ENCODE measurements at places on chromosomes 1 and 21.

DNA sequence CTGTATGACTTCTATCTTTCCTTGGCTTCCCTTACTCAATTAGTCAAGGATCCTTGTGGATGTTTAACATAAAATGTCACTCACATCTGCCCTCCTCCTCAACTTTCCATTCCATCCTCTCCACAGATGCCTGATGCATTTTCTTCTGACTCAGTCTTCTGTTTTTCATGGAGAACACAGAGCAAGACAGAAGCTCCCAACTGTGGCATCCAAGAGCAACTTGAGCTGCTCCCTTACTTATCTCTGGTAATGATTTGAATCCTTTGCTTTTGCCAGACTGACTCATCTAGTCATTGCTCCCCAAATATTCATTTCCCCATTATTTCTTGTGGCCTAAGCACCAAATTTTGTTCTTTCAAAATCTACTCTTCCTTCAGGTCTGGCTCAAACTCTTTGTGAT, 120.6 kb downstream of the LYPLAL1 start:
- DNase-seq = no peak

DNA sequence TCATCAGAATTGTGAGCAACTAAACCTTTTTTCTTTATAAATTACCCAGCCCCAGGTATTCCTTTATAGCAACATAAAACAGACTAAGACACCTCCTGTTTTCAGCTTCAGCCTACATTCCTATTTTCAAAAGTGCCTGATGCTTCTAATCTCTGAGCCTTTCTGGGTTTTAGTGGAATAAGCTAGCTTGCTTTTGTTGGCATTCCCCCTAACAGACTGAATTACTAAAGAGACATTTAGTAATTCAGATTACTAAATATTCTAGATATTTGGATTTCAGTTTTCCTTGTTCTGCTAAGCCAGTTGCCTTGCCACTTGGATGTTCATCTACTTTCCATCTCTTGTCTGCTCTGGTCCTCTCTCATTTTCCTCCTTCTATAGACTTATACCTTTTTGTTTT, 10.5 kb upstream of the GNG12 start:
- no peak for DNase-seq

DNA sequence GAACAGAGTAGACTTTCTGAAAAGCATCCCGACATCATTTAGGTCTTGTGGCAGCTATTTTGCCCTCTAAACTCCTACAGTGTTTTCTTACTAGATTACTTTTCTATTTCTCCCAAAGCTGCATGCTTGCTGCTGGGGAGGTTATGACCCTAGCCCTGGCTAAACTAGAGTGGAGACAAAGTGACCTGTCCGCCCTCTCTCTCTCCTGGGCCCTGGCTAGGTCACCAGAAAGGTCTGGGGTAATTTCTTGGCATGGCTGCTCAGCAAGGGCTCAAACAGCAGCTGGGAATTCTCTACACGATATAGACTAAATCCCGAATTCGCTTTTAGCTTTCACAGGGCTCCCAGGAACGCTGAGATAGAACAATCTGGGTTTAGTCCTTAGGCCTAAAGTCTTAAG, 84.5 kb upstream of the KCNE2 start:
- DNase-seq = no peak

DNA sequence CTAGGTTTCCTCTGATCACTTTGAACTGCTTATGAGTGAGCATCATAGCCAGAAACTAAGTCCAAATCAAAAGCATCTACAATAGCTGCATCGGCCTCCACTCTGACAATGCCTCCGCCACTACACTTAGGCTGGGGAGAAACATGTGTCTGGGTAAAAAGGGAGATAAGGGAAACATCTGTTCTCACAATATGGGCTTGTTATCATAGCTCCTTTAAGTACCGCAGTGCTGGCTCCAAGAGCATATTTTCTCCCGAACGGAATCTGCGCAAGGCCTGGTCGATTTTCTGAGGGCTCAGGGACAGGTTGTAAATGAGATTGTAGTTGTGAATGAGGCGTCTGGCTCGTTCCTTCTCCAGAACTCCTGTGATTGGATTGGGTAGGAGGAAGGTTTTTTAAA, 63.9 kb upstream of the CYP2J2 start:
- DNase-seq = peak; percentile 23

DNA sequence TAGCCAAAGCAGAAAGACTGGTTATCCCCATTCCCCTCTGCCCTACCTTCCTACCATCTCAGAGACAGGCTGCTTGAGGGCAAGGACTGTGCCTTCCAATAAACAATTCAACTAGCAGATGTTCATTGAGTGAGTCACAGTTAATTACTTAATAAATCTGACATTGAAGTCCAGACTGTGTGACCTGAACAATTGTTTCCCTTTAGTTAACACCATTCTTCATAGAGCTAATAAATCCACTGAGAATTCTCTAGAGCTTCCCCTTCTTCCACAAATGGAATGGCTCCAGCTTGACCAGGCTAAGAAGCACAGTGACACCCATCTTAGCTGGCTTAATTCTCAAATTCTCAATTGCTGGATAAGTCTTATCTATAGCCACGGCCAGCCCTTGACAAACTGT, 61.9 kb upstream of the GJA5 start:
- DNase-seq = no peak

- no peak for DNase-seq
These were observed 178.9 kb upstream of the GALNT2 start for GRCh38 chr1:229888157-229888556.

DNA sequence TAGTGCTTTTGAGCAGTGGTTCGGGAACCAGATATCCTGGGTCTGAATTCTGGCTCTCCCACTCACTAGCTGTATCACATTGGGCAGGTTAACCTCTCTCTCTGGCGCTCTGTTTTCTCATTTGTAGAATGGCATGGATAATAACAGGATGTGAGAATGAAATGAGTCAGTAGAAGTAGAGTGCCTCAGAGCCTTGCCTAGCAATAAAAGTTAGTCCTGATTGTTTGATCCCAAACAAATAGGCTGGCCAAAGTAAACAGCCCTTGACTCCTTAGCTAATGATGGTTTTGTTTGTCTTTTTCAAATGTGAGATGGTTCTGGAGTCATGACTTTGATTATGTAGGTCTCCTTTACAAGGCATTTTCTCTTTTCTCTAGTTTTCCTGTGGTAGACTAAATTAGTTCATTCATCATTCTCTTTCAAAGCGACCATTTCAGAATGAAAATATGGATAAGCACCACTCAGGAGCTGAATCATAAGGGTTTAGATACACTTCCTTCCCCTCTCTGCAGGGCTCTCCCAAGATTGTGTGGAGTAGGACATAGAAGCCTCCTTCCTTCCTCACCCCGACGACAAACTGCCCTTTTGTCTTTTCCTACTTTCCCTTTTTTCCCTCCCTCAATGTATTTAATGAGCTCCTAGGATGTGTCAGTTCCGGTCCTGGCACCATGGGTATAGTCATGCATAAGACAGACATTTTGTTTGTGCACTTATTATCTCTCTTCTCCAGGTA, 23.1 kb downstream of the KIAA0040 start:
- DNase-seq = no peak

DNA sequence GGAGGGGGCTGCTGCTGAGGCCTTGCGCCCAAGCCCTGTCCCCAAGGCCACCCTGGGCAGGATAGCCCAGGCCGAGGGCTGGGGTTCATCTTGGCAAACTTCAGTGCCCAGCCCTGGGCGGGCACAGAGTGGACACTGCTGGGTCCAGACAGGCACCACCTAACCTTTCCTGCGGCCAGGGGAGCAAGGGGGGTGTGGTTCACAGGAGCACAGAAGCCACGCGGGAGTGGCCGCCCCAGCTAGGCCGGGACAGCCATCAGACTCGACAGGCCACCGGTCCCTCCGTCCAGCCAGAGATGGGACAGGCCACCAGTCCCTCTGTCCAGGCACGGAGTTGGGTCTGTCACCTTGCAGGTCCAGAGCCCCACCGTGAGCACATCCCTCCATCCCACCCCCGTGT, 28.9 kb downstream of the ARHGEF16 start:
- DNase-seq = no peak

DNA sequence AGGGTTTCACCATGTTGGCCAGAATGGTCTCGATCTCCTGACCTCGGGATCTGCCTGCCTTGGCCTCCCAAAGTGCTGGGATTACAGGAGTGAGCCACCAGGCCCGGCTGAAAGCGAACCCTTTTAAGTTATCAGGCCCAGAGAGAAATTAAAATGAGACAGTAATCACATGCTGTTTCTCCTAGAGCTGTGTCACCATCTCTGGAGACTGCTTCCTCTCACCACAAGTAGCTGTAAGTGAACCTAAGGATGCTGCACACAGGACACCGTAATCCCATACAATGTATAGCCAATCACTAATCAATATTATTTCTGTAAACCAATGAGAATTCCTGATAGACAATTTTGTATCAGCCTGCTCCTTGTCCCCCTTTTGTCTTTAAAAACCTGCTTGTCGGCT, 5.7 kb upstream of the CSTB start:
- DNase-seq = no peak

DNA sequence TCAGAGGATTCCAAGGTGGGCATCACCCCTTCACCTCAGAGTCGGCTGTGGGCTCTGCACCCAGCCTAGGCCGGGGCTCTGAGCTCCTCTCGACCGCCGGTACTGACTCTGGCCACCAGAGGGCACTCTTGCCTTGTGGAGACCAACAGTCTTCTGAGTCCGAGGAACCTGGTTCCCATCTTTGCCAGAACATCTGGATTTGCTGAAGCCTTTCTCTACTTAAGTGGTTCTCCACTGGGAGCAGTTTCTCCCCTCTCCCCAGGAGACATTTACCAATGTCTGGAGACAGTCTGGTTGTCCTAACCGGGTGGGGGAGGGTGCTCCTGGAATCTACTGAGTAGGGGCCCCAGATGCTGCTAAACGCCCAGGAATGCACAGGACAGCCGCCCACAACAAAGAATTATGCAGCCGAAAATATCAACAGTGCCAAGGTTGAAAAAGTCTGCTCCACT, 9.4 kb downstream of the ETV3L start:
- DNase-seq = peak; percentile 81

GRCh38 chr1:8362701-8363101, 44.8 kb downstream of the SLC45A1 start:
- no peak for DNase-seq

- DNase-seq = no peak
These were observed 29.0 kb downstream of the MRPL39 start for GRCh38 chr21:25578056-25578961.

- no peak for DNase-seq
These were observed 35.6 kb upstream of the ADGRL4 start for GRCh38 chr1:79042117-79042516.

DNA sequence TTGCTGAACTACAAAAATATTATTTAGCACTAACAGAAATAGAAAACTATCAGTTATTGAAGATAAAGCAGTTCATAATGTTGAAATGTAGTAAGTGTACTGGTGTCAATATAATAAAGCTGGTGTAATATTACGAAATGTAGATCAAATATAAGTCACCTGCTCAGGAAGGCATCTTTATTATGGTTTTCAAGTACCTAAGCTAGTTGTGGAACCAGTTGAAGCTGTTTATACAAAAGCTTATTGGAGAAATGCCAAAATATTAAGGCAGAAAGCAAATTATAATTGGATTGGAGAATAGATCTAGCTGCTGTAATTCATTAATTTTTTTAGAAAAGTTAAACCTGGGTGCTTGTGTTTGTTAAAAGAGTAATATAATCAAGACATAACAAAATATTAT, 6.2 kb upstream of the MARK1 start:
- DNase-seq = no peak

DNA sequence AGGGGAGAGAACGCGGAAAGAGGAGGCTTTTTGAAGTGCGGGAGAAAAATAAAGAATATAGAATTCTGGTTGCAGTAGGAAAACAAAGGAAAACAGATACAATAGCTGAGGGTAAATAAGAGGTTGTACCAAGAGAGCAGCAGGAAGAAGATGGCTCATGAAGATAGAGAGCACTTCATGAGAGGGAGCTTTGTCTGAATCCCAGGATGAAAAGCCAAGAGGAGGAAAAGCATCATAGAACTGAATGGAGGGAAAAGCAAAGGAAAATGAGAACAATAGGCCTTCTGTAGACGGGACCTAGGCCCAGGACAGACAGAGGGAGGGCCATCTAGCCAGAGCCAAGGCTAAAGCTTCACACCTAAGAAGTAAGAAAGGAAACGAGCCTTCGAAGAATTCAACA, 49.5 kb downstream of the ATP6V1G3 start:
- DNase-seq = no peak

DNA sequence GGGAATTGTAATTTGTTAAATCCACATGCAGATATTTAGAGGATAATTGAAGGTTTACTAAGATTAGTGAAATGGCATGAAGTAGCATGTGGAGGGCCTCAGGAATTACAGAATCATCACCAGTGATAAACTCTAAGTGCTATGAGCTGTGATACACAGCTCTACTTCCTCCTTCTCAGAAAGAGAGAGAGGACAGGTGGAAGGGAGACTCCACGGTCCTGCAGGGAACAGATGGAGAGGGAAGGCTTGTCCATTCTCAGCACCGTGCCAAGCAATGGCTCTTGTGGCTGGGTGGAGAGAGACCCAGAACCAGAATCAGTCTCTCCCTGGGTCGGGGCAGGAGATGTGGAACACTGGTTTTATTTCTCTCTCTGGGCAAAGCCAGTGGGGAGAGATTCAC, 27.8 kb upstream of the LYPD8 start:
- DNase-seq = no peak

GRCh38 chr1:33000427-33001026, 35.9 kb upstream of the RNF19B start:
- no peak for DNase-seq

DNA sequence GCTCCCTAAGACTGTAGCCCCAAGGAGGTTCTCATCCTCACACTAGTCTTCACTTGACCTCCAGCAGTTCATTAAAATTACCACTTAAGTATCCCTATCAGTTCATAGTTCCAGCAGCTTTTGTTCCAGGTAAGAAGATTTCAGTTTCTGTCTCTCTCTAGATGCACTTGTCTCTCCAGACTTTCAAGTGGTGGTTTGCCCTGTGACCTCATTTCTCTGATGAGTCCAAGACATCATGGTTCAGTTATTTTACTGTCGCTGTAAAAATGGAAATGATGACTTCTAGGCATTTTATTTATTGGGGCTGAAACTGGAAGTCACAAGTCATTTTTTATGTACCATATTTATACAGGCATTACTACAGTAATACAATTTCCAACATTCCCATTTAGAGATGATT, 17.9 kb upstream of the RGS18 start:
- DNase-seq = no peak

GRCh38 chr1:173122958-173123852, 72.5 kb upstream of the TNFSF18 start:
- DNase-seq = peak; percentile 4

GRCh38 chr1:204190212-204191211, 5.8 kb downstream of the KISS1 start:
- peak; percentile 28 for DNase-seq

DNA sequence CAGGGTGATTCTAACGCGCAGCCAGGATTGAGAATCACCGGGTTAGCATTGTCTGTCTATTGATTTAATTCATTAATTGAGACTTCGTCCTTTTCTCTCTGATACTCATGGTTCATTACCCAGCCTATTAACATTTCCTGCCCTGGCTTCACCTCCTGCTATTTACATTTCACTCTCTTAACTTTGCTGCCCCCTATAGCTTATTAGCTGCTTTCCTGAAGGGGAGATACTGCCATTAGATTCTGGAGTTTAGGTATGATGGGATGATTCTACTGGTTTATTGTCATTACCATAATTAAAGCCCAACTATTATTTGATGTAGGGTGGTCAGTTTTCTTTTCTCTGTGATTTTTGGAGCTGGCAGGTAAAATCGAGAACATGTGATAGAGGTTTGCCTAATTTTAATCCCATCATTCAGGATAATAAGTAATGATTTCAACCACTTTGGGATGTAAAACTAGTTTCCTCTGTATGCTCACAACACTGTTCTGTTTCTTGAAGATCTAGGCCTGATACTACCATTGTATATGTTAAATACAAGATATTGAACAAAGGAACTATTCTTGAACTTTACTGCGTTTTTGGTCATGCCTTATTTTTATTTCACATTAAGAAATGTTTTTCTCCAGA, 6.4 kb downstream of the PPP2R5A start:
- DNase-seq = peak; percentile 38

- DNase-seq = no peak
These were observed 84.4 kb downstream of the WDR3 start for GRCh38 chr1:118013938-118014337.
